ENCODE measurements at places on chromosomes 2 and 18. TPM values are rescaled to one million over a fixed set of nuclear protein-coding genes. Genes with fewer than 3 reads are reported as not detected.

- DNase-seq = no peak
These were observed 50.6 kb downstream of the BMPR2 start for GRCh38 chr2:202426751-202427150.

DNA sequence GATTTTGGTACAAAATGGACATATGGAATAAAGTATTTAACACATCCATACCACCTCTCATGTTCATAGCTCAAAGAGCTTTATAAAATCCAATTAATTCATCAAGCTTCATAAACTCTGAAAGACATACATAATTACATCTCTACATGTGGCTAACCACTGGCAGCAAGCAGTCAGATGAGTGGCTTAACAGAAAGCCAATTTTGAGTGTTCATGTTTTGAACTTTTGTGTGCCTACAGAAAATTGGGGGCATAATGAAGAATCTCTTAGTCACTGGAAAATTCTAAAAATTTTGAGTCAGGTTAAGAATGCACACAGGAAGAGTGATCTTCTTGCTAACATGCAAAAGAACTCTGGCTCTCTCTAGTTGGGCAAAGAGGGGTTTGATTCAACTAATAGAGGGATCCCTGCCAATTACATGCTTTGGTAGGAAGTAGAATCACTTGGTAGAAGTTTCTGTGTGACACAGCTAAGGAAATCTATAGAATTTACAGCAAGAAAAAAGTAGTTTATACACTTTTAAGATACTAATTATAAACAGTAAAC is 287.4 kb downstream of the NOL4 start:
- DNase-seq = no peak

- peak; percentile 93 for DNase-seq
These were observed 18.1 kb downstream of the EPAS1 start for GRCh38 chr2:46315103-46315890.

DNA sequence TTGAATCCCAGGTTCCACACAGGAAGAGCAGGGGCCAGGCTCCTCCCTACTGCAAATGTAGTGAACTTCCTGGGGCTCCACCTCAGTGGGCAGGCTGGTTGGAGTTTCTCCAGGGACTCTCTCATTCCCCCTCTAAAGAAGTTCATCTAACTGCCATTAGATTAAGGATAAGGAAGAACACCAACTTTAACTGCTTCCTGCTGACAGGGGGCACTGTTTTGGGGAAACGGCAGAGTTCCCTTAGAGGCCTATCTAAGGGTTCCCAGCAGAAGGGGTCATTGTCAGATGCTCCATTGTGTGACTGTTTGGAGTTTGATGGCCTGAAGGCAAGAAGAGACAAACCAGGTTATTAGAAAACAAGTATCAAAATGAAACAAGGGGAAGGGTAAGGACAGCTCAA is 2159.7 kb upstream of the PIK3C3 start:
- DNase-seq = no peak

Gene MRO
- total RNA-seq = not detected

- no peak for DNase-seq
These were observed 60.8 kb downstream of the HS1BP3 start for GRCh38 chr2:20589975-20590703.

Gene VWA3B
- not detected for total RNA-seq

DNA sequence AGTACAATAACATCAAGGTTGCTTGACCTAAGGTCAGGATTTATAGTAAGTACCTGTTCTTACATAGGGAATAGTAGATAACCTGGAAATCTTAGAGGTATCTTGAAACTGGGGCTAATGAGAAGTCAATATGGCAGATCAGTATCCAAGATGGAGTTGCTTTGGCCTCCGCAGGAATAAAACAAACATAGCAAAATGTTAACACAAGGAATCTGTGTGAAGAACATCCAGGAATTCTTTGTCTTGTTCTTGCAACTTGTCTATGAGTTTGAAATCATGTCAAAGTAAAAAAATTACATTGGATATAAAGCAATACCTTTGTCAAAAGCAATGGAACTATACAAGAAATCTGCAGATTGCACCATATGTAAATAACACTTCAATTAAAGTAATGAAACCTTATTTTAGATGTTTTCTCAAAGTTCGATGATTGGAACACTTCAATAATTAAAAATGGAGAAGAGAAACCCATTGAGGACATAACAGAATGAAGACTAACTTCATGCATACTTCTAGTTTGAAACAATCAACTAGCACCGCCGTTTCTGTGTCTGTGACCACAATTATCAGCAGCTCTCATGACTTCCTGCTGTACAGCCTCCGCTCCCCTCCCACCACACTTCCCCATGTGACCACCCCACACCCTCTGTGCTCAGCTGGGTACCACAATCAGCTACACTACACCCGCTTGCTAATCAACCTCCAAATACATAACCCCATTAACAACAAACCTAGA is 27.6 kb downstream of the C2orf76 start:
- no peak for DNase-seq

Gene MAL
- total RNA-seq = not detected

DNA sequence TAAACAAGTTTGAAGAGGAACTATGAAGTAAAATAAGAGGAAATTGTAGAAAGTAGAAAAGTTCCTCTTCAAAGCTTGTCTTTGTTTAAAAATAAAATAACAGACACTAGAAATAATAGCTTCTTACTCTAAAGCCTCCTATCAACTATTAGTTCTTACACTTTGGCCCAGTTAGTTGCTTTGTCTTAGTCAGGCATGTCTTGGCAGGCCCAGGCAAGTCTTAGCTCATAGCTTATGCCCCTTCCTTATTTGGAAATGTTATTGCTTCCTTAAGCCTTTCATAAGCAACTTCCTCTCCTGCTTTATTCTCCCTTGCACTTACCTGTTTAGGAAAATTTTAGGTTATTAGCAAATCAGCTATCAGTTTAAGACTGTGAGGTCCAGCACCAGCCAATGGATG is 950.6 kb upstream of the LRATD1 start:
- peak; percentile 50 for DNase-seq

- DNase-seq = no peak
These were observed 44.1 kb downstream of the NCK2 start for GRCh38 chr2:105788670-105789290.

DNA sequence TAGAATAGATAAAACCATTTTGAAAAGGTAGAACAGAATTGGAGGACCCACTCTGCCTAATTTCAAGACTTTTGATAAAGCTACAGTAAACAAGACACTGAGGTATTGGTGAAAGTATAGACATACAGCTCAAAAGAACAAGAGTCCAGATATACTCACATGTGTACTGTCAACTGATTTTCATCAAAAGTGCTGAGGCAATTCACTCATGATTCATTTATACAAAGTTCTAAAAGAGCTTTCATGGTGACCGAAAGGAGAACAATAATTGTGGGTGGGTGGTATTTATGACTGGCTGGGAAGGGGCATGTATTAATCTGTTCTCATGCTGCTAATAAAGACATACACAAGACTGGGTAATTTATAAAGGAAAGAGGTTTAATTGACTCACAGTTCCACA is 7.3 kb downstream of the MAP4K3 start:
- no peak for DNase-seq

DNA sequence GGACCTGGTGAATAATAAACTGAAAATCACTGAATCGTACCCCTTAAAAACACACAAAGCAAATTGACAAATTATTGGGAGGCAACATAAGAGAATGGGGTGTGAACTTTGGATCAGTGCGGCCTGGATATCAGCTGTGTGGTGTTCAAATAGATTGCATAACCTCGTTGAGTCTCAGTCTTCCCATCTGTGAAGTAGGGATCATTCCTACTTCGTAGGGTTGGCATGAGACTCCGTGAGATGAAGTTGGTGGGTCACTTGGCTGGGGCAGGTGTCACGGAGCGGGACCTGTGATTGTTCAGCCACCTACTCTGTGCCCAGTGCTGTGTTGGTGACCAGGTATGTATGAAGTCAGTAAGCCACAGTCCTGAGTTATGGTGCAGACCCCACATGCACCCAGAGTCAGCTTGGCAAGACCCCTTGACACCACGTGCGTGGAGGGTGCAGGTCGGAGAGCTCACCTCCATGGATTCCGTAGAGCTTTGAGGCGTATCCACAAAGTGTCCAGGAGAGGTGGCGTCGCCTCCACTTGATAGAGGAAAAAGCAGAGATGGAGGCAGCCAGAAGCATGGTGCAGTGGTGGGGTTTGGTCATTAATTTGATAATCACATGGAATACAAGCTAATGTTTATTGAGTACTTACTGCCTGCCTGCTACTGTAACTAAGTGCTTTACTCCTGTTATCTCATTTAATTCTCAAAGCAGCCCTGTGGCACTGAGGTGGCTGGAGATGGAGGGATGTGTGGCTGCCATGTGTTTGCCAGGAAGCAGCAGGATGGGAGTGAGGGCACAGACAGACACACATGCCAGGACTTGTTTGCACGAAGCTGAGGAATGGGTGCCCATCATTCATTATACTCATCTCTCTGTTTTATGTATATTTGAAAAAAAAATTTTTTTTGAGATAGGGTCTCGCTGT is 35.8 kb downstream of the HPCAL1 start:
- no peak for DNase-seq

Gene DSG4
- 0.04 TPM for total RNA-seq

- DNase-seq = peak; percentile 25
These were observed 100.6 kb downstream of the DYM start for GRCh38 chr18:49359732-49360444.

DNA sequence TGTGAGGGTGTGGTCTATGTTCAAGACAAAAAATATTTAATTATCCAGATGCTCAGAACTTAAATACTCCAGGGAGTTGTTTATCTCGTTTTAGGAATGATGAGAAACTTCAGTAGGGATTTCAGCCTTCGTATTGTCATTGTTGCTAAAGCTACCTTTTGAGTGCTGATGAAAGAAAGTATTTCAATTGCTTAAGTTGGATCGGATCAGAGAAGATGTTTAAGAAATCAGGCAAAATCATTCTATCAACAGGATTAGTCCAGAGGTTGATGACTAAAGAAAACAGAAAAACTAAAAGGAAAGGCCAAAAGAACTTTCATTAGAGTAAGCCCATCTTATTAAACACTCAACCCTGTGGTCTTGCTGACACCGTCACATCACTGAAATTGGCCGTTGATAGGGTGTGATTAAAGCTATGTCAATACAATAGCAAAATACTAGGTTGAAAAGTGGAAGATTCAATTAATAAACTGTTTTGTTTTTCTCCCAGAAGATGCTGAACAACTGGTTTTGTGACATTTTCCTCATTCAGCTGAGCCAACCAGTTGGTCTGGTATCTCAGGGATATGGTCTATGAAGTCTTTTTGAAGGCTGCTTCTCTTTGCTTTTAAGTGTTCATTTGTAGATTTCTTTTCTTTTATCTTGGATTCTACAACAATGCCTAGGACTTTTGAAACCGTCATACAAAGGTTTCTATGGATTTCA is 551.7 kb downstream of the SLC4A3 start:
- no peak for DNase-seq

Gene SCG2
- 0.14 TPM for total RNA-seq

GRCh38 chr2:6578416-6578815 is 287.3 kb downstream of the CMPK2 start:
- no peak for DNase-seq

DNA sequence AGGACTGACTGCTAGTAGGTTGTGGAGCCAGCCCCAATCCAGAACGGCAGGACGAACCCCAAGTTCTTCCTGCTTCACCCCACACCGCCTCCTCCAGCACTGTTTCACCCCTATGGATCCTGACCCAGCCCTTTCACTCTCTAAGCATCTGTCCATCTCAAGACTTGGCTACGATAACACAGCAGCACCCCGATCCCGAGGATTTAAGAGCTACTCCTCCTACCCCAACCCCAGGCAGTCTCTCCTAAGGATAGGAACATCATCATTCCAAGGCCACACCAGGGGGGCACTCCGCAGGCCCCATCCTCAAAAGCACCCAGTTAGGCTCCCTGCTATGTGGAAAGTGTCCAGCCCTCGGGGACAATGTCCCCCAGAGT is 645 bp downstream of the KCTD18 start:
- peak; percentile 12 for DNase-seq

DNA sequence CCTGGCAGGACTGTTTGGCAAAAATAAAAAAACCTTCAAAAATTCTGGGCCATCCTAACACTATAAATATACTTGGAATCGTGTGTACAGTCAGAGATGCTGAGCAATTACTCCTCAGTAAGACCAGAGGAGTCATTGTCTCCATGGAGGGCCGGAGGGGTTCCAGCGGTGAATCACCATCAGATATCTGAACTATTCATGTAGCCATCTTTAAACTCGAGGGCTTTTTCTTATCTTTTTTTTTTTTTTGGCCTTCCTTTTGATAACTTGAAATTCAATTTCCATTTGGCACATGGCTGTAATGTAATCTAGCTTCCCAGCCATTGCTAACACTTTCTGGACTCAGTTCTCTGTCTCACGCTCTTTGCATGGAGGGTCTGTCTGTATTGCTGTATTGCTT is 7.4 kb upstream of the FHL2 start:
- DNase-seq = peak; percentile 83

DNA sequence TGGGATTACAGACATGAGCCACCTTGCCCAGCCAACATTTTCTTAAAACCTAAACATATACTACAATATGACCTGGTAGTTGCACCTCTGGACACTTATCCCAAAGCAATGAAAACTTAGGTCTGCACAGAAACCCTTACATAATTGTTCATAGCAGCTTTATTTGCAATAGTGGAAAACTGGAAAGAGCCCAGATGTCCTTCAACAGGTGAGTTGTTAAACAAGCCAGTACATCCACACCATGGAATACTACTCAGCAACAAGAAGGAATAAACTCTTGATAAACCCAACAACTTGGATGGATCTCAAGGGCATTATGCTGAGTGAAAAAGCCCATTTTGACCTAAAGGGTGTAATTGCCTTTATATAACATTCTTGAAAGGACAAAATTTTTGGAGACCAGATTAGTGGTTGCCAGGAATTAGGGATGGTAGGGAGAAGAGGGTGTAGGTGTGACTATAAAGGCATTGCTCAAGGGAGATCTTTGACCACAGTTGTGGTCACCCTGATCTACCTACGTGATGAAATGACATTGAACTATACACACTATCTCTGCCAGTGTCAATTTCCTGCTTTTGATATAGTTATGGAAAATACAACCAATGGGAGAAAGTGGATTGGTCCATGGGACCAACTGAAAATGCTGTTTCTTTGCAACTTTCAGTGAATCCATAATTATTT is 11.9 kb upstream of the AMMECR1L start:
- DNase-seq = no peak

DNA sequence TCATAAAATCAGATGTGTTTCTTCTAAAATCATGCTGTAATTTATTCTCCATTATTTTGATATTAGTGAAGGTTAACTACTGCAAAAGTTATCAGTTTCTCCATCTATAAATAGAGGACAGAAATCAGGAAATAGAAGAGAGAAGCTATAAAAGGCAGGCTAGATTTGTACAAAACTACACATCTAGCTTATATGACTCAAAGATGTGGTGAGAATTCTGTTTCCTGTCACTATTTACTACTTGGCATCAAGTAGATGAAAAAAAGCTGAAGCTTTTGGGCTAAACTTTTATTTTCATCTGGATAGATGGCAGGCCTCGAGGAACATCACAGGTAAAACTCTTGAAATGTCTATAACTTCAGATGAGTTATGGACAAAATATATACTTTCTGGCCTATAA is 49.8 kb upstream of the NAB1 start:
- no peak for DNase-seq

Data from foreskin keratinocyte (primary cell).